ENCODE measurements at places on chromosomes 11 and 22. TPM values are rescaled to one million over a fixed set of nuclear protein-coding genes. Genes with fewer than 3 reads are reported as not detected.

Gene SYCE3
- total RNA-seq, result not detected

Gene EHF
- 1.6 TPM for total RNA-seq

Gene PGGHG
- 7.2 TPM for total RNA-seq

Gene POU2AF2
- total RNA-seq, result not detected

Gene C11orf87
- total RNA-seq, result 0.14 TPM

Gene OR52E8
- not detected for total RNA-seq

Gene RAC2
- 1.8 TPM for total RNA-seq

Gene HTR3A
- total RNA-seq, result not detected

Gene TMEM86A
- 5.4 TPM for total RNA-seq

Gene PGA5
- total RNA-seq, result not detected

Gene PRR33
- total RNA-seq, result 2.4 TPM

Gene NRGN
- 5.0 TPM for total RNA-seq

Gene TYR
- total RNA-seq, result not detected

Gene OPCML
- total RNA-seq, result 0.63 TPM

Gene ACCS
- 7.9 TPM for total RNA-seq

Gene FERMT3
- total RNA-seq, result 5.4 TPM

Gene GAL
- total RNA-seq, result 0.58 TPM

Gene MAPK11
- total RNA-seq, result 7.8 TPM

Gene MS4A12
- not detected for total RNA-seq

Gene ZPR1
- 26.4 TPM for total RNA-seq

Gene ANKK1
- total RNA-seq, result not detected

Gene TRIM51
- total RNA-seq, result not detected

Gene CARD18
- total RNA-seq, result 0.63 TPM

Gene TUBA8
- total RNA-seq, result 253 TPM

Gene APOA1
- 62.6 TPM for total RNA-seq

Gene SPI1
- total RNA-seq, result 8.3 TPM

Gene CARD16
- 8.3 TPM for total RNA-seq

Gene MRGPRF
- total RNA-seq, result 3.9 TPM

Gene LMO1
- total RNA-seq, result 2.3 TPM

Gene SLC22A25
- total RNA-seq, result not detected

Gene C11orf86
- total RNA-seq, result not detected

Gene SLCO2B1
- 22.7 TPM for total RNA-seq

Gene OR5AP2
- total RNA-seq, result not detected

Gene PTGDR2
- 2.3 TPM for total RNA-seq

Gene APOL1
- 15.2 TPM for total RNA-seq

Gene MMP13
- not detected for total RNA-seq

Gene VWCE
- 0.77 TPM for total RNA-seq

Gene NPTXR
- 23.3 TPM for total RNA-seq
